Psoas muscle (tissue), 8 donors: ENCODE measurements at places on chromosomes 1 and 21. TPM values are rescaled to one million over a fixed set of nuclear protein-coding genes. Genes with fewer than 3 reads are reported as not detected.

DNA sequence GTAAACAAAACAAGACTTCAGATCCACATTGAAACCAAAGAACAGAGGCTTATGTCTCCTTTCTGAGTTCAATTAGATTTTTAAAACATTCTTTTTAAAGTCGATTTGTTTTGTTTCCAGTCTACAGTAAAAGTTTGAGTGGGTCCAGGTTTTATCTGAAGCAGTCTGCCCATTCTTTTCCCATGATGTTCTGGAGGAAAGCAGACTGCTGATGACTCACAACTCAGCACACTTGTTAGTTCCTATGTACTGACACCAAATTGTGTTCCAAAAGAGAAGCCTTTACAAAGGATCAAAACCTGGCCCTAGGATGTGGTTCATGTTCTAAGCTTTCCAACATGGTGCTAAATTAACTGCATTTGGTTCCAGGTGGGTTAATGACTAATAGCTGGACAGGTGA lies 11.4 kb upstream of the CCN1 start:
- no peak for DNase-seq

Gene FCRL1
- total RNA-seq = not detected

- no peak for DNase-seq
These were observed 17.7 kb upstream of the DMBX1 start for GRCh38 chr1:46471848-46472492.

Gene LIPI
- total RNA-seq = not detected

Gene HHIPL2
- not detected for total RNA-seq

GRCh38 chr1:118820864-118821263 lies 167.3 kb downstream of the TBX15 start:
- DNase-seq = no peak

DNA sequence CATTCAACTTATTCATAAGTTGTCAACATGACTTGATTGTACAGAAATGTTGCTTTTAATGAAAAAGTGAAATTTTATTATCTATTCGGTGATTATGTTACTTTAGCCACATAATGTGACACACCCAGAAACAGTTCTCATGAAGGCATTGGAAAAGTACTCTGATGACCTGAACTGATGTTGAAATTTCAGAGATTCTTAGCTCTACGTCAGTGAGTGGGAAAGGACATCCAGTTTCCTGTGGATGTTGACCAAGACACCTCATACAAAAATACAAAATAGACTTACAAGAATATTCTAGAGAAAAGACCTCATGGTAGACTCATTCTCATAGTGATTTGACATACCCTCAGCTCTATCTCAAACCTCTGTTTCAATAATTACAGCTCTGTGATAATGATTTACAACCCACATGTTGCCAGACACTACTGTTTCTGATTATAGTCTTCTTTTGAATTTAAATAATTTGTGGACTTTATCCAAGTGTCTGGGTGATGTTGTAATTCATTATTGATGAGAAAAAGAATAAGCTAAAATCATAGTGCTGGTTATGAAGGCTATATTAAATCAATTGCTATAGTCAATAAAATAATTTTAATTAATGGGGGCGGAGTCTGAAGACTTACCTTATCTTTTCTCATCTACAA lies 37.3 kb downstream of the KCNK2 start:
- no peak for DNase-seq

DNA sequence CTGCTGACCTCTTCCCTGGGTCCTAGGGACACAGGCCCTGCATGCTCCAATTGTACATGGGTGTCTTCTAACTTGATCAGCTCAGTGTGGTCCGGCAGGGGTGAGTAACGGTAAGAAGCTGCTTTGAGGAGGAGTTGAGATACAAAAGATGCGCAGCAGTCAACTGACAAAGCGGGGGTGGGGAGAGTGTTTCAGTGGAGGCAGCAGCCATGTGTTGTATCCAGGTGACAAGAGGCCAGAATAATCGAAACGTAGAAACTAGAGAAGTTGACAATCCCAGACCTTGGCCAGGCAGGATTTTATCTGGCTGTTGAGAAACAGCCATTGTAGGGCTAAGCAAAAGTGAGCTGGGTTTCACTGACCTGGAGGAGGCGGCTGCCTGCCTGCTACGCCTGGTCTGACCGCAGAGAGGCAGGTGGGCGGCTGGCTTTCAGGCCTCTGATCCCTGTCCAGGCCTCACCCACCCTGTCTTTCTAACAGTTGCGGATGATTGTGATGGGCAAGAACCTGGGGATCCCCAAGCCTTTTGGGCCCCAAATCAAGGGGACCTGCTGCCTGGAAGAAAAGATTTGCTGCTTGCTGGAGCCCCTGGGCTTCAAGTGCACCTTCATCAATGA lies 28.8 kb downstream of the PADI6 start:
- DNase-seq = no peak

Gene PRR9
- not detected for total RNA-seq

Gene TRIM58
- total RNA-seq = 0.77 TPM

GRCh38 chr1:244758708-244759107 lies 76.8 kb upstream of the COX20 start:
- DNase-seq = no peak

DNA sequence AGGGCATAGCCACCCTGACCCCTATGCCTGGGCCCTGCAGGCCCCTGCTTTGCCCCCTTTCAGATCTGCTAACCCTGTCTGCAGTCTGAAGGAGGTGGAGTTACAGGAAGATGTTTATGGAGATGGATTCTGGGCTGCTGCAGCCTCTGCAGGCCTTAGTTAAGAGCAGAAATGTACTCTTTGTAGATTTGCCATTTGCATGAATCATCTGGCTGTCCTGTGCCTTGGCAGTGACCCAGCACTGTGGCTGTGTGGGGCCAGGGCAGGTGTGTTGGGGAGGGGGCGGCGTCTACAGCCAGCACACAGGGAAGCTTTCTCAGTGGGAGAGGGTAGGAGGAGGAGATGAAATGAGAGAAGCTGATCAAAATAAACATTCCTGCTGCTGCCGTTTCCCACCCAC lies 867.3 kb downstream of the PLA2G4A start:
- peak; percentile 16 for DNase-seq

DNA sequence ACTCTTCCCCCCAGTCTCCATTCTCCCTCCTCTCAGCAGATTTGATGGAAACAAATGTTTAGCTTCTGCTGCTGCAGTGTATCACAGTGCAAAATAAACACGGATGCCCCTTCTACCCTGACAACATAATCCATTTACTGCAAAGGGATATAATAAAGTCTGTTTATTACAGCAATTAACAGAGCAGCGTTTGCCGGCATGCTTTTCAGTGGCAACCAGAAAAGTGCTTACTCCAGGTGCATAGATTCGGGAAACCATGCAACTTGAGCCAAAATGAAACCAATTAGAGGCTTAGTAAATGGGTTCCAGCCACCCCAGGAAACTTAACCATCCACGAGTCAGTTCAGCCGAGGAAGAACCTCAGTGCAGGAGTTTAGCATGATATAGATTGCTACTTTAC lies 12.9 kb upstream of the LEMD1 start:
- DNase-seq = no peak

- no peak for DNase-seq
These were observed 8.3 kb upstream of the TNFRSF1B start for GRCh38 chr1:12158357-12159092.

Gene CNKSR1
- 54.8 TPM for total RNA-seq
